Fibroblast of skin of abdomen (primary cell): ENCODE measurements at places on chromosomes 12 and 14.

DNA sequence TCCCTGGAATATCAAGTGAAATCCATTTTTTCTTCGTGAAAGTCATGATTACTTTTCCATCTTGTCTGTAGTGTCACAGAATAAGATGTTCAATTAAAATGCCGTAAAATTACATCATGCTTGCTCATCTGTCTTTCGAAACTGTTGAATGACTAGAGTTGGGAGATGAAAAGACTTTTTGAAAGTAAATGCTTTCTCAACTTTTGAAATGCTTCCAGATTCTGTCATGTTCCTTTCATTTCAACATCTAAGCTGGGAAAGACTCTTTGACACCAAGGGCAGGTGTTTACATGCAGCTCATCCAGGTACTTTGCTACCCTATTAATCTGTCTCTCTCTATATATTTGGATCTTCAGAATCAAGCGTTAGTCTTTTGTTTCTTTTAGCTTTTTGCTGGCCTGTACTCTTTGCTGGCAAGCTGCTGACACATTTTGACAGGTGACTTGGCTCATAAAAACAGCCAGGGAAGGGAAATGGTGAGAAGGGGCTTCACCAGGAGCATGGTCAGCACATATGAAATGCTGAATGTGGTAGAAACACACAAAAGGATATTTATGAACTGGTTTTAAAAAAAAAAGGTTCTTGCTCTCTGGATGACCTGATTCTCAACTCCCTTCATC lies 77.0 kb upstream of the METAP2 start:
- peak; percentile 76 for DNase-seq

- no peak for DNase-seq
These were observed 5.3 kb downstream of the TRMT5 start for GRCh38 chr14:60975551-60975950.

GRCh38 chr12:106747973-106748436 lies 26.5 kb upstream of the RIC8B start:
- no peak for DNase-seq

GRCh38 chr12:26124446-26125399 lies at the start of gene BHLHE41:
TSS of gene BHLHE41 (minus strand) at chr12:26125037. CDS start at chr12:26124779, 258 bp downstream.
- peak; percentile 56 for DNase-seq

GRCh38 chr14:105267820-105268548 lies 19.7 kb downstream of the BTBD6 start:
- DNase-seq = no peak

GRCh38 chr14:61350427-61351270 lies 29.3 kb downstream of the PRKCH start:
- no peak for DNase-seq
